Caki2 (cell line): ENCODE measurements at places on chromosomes 11 and 22.

DNA sequence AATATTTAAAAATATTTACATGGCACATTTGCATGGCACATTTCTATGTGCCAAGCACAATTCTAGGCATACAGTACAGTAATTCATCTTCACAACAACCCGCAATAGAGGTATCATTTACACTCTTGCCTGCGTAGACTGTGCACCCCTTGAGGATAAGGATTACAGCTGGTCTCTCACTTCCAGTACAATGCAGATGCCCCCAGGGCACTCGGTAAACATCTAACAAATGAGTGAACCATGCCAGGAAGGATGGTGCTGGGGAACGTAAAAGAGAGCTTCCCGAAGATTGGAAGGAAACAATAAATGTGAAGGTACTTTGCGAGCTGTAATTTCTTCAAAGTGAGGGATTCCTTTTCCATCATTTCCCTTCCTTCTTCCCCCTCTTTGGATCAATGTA is 1.3 kb downstream of the PRPF19 start:
- DNase-seq, result no peak

DNA sequence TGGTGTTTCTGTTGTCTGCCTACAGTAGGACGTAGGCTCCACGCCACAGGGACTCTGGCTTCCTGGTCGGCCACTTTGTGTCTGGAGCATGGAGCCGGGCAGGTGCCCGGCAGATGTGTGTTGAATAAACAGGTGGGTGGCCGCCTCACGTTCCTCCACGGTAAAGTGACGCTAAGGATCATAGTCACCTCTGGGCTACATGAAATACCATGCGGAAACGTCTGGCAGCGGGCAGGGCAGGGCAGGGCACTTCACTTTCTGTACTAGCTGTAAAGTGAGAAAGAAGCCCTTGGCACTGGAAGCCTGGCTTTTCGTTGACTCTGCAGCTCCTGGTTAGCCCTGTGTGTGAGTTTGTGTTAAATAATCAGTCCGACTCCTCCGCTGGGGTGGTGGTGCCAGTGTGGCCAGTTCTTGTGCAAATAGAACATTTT is 52.4 kb downstream of the MCM5 start:
- DNase-seq, result no peak

- DNase-seq, result no peak
Measured at GRCh38 chr22:36936362-36937116, 23.1 kb downstream of the CSF2RB start.

- no peak for DNase-seq
Measured at GRCh38 chr11:116640641-116641402, 132.0 kb downstream of the BUD13 start.
